Endodermal cell (in vitro differentiated cells): ENCODE measurements at places on chromosomes 2 and 18.

GRCh38 chr2:230358305-230358704, 31.3 kb downstream of the SP140L start:
- DNase-seq, result no peak

DNA sequence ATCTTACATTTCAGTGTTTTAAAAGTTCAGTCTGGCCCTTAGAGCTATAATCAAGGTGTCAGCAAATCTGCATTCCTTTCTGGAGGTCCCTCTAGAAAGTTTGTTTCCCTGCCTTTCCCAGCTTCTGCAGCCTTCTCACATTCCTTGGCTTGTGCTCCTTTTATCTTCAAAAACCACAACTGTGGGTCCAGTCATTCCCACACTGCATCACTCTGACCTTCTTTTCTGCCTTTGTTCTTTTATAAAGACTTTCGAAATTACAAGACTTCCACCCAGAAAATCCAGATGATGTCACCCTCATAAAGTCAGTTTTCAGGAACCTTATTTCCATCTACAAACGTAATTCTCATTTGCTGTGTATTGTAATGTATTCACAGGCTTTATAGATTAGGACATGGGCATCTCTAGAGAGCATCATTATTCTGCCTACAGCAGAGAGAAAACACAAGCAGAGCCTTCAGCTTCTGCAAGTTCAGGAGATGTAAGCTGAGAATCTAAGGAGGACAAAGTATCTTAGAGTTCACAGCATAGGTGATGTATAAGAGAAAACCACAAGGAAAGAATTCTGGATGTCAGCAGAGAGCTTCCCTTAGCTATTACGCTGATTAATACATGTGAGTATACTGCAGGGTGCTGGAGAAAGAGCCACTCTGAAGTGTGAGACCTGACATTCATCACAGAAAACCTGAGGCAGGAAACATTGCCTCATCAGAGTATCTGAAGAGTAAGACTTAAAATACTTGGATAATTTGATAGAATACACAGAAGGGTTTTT, 1100.2 kb downstream of the CBLN2 start:
- DNase-seq, result no peak

DNA sequence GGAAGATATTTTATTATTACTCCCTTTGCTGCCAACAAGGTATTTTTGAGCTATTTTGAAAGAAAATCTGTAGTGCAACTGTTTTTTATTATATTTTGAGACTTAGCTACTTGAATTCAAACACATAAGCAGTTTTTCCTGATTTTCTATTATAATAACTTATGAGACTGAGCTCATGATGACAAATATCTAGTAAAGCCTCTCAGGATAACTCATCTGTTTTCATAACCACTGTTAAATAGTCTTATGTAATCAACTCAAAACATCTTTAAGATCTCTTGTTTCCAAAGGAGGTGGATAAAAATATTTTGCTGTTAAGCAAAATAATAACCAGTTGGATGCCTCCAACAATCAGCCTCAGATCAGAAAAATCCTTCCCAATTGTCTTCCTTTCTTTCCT, 21.9 kb upstream of the PPP1CB start:
- no peak for DNase-seq

- DNase-seq, result no peak
Observed at GRCh38 chr2:98269830-98270229, 76.4 kb upstream of the CNGA3 start.

GRCh38 chr2:171798156-171798820, 95.8 kb downstream of the SLC25A12 start:
- DNase-seq, result no peak
